ENCODE measurements at places on chromosomes 4 and X.

GRCh38 chr4:95018785-95019184 lies 261.0 kb downstream of the BMPR1B start:
- DNase-seq, result no peak

DNA sequence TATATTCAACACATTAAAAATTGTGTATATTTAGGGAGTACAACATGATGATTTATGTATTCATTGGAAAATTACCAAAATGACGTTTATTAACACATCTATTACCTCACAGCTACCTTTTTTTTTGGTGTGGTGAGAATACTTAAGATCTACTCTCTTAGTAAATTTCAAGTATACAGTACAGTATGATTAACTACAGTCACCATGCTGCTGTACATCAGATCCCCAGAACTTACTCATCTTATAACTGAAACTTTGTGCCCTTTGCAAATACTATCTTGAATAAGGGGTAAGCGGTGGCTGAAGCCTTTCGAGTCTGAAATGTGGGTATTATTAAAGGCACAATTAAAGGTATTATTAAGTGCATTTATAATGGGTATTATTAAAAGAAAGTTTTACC lies 976 bp downstream of the PHKA1 start:
- DNase-seq, result no peak

DNA sequence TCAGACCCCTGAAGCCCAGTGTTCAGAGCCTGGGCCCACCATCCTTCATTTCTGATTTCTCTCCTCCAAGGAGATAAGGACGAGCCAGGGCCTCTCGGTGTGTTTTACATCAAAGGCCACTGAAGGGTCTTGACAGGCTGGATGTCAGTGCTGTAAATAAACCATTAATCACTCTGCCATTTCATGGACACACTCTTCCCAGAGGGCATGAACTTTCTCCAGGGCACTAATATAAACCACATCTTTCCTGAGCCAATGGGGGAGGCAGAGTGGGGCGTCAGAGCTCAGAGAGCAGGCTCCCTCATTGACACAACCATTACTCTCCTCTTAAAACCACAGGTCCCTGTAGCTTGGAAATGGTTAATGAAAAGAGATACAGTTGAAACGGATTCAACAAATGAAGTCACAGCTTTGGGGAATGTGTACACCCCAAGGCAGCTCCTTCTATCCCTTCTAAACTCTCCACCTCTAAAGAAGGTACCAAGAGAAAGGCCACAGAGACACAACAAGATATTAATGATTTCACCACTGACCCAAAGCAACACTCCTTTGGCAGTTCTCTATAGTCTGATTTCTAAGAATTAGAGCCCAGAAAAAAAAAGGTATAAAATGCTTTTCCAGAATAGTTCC lies 200.6 kb downstream of the CHIC2 start:
- no peak for DNase-seq

DNA sequence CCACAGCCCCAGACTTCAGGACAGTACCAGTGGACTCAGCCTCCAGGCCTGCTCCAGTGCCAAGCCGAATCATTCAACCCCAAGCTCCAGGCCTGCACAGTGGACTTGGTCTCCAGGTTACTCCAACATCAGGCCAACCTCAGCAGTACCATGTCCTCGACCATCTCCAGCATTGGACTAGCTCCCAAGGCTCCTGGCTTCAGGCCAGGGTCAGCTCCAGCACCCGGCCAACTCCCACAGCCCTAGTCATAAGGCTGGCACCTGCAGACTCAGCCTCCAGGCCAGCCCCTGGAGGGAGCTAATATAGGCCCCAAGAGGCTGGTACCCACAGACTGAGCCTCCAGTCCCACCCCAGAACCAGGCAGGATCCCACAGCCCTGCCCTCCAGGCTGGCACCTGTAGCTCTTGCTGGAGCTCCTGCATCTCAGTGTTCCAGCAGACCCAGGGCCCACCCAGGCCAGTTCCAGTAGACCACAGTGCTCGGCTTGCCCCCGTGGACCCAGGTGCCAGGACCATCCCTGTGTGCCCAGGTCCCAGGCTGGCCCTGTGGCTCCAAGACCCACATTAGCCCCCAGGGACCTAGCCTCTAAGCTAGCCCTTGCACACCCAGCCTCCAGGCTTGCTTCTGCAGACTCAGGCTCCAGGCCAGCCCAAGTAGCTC lies 25.6 kb downstream of the ZMAT1 start:
- no peak for DNase-seq

DNA sequence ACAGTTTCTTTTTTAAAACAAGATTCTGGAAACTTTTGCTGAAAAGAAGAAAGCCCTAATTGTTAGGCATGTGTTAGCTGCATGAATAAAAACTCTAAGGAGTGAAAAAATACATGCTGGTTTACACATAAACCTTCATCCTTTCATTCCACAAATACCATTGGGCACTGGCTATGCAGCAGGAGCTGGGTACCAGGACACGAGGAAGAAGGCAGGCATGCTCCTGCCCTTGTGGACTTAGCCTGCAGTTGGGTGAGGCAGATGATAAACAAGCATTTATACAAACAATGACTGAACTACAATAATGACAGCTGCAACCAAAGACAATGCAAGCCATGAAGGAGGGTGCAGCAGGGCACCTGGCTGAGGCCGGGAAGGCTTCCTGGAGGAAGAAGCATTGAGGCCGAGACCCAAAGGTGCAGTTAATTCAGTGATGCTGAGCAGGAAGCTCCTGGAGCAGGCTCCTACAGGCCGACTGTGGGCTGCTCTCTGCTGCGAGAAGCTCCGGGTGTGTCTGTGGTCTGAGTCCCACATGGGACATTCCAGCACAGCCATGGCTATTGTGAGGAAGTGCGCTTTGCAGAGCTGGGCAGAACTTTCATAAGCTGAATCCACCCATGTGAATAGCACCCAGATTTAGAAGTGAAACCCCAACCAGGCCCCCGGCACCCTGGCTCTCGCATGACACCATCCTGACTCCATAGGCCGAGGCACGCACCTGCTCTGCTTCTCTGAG lies 44.0 kb upstream of the MXD4 start:
- DNase-seq, result no peak

DNA sequence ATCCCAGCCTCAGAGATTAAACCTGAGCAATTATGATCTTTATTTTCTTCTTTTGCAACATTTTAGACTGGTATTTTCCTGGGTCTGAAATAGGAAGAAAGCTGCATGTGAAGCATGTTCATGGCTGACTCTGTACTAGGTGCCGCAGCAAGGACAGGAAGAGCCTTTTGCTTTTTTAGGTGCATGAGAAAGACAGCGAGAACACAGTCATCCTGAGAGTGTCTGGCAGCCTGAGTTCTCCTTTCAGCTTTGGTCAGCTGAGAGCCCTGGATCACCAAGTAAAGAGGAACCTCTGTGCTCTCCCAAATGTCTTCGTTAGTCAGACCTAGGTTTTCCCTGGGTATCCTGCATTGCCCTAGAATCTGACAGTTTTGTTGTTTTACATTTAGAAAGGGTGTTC lies 29.8 kb downstream of the FAM149A start:
- DNase-seq, result no peak

DNA sequence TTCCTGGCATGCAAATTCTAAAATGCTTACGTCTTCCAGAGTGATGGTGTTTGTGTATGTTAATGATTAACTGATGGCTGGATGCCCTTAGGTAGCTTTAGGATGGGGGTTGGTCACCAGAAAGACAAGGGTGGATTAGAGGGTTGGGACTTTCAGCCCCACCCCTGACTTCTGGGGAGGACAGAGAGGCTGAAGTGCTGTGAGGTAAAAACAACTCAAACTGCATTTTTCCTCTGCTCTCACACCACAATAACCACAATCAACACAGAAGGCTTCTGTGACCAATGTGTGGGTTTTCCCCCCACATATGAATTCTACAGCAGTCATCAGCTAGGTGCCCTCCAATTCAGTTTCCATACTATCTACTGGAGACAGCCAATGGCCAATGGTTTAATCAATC lies 18.7 kb upstream of the DDIT4L start:
- no peak for DNase-seq

DNA sequence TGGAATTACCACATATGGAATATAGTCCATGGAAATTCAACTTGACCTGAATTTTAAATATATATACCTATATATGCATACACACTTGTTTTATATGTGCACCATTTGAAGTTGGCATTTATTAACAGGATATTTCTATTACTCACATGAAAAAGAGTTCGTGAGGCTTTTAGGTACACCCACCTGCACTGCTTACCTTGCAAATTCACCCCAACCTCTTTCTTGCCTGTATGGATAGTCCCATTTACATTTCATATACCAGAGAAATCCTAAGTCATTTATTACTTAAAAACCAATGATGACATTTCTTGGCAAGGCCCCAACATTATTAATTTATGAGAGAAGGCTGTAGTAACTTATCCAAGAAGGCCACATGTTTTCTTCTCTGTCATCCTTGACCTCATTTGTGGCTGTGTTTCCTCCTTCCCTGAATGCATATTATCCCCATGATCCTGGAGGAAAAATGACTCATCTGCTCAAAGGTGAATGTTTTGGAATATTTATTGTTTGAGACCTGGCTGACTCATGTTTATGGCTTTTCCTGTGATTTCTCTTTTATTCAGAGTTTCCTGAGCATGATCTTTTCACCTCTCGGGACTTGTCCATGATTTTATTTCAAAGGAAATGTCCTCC lies 62.2 kb upstream of the FAM241A start:
- DNase-seq, result no peak

DNA sequence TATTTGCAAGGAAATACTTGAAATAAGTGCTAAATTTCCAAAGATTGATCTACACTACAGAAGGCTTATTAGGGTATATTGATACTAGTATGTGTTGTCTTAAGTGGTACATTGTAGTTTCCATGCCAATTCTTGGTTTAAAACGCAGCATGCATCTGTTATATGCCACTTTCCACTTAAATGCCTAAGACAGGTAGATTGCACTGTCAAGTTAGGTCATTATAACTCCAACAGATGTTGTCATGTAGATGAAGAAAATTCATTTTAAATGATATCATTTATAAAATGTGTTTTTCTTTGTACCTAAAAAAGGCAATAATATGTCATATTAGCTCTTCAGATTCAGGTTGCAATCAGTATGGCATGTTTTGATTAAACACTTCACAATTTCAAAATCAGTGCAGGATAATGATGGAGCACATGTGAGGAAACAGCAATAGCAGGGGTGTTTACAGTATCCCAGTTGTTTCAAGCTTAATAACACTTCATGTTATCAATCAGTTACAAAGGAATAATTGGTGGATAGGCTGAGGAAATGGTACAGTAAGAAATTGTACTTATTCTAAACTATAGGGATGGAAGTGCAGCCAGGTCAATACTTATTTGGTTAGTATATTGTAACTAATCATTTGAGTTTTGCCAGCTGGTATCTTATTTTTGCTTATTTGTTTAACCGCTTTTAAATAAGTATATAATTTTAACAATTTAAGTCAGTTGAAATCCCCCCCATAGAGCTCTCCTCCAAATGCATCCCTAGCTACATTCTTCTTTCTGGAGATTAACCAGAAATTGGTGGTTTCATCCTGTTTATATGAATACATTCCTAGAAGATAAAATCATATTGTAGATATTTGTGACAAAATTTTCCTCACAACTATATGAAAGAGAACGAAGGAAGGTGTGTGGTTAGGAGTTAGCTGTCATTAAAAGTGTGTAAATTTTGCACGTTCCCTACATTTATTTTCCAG lies 454.4 kb upstream of the ATOH1 start:
- no peak for DNase-seq

DNA sequence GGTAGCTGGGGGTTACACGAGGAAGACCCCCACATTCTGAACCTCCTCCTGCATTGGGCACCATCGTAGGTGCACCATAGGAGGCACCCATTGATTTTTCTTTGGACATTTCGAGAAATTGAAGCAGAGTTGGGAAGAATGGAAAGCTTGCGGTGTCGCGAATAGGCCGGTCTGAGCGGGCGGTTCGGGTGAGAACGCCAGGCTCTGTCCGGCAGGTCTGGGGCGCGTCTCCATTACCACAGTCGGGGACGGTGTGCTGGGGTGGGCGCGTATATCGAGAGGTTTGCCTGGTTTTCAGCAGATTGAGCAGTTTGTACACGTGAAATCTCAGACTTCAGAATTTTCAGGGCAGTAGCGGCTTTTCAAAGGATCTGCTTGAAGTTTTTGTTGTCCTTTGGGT lies 560 bp downstream of the PASD1 start:
- DNase-seq, result no peak

GRCh38 chr4:159655547-159655946 lies 552.7 kb downstream of the RAPGEF2 start:
- no peak for DNase-seq

- DNase-seq, result peak; percentile 5
Measured at GRCh38 chr4:20773144-20773997, 73.1 kb downstream of the PACRGL start.

- no peak for DNase-seq
Measured at GRCh38 chr4:42845586-42845985, 46.9 kb upstream of the GRXCR1 start.

DNA sequence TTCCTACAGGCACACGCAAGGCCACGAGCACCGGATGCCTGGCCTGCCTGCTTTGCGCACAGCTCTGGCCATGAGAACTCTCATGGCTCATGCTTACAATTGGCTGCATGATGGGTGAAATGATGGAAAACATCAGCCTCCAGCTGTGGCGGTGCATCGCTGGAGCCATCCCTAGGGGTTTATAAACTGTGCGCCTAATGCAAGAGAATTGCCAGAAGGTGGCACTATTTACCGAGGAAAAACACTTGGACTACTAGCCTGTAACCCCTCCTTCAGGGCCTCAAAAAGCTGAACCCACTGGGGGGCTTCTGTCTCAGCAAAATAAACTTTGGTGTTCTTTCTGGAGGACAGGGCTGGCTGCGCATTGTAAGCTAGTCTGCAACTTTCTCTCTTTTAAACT lies 51.9 kb downstream of the PHKA2 start:
- DNase-seq, result peak; percentile 22

DNA sequence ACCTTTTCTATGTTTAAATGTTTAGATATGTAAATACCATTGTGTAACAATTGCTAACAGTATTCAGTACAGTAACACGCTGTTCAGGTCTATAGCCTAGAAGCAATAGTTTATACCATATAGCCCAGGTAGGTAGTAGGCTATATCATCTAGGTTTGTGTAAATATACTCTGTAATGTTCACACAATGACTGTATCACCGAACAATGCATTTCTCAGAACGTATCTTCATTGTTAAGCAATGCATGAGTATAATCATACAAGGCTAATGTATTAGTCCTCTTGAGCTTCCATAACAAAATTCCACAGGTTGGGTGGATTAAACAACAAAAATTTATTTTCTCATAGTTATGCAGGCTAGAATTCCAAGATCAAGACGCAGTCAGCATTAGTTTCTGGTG lies 22.7 kb downstream of the ARMCX4 start:
- no peak for DNase-seq

DNA sequence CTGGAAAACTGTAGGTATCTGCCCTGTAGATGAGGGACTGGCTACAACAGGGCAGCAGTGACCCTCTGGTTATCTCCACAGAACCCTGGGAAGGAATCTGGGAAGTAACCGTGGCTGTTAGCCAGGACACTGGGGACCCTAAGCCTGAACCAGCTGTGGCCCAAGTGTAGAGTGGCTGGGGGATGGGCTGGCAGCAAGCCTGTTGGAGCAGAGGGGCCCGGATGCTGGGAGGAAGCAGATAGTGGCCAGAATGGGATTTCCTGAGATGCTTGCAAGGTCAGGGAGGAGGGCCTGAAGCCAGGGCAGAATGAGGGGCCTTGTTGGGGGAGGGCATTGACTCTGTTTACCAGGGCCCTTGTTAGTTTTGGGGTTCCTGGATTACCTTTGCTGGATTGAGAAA lies 161.0 kb upstream of the EOLA2 start:
- no peak for DNase-seq

- DNase-seq, result no peak
Measured at GRCh38 chr4:140150886-140151698, 2.9 kb downstream of the MAML3 start.

GRCh38 chrX:21993265-21993664 lies 38.9 kb upstream of the PHEX start:
- DNase-seq, result peak; percentile 4
